ENCODE measurements at places on chromosomes 7 and 10.

- no peak for DNase-seq
These were observed 1082.6 kb upstream of the PHF14 start for GRCh38 chr7:9891056-9891455.

- DNase-seq = peak; percentile 26
These were observed 102.2 kb upstream of the ZNF438 start for GRCh38 chr10:31133792-31134310.

DNA sequence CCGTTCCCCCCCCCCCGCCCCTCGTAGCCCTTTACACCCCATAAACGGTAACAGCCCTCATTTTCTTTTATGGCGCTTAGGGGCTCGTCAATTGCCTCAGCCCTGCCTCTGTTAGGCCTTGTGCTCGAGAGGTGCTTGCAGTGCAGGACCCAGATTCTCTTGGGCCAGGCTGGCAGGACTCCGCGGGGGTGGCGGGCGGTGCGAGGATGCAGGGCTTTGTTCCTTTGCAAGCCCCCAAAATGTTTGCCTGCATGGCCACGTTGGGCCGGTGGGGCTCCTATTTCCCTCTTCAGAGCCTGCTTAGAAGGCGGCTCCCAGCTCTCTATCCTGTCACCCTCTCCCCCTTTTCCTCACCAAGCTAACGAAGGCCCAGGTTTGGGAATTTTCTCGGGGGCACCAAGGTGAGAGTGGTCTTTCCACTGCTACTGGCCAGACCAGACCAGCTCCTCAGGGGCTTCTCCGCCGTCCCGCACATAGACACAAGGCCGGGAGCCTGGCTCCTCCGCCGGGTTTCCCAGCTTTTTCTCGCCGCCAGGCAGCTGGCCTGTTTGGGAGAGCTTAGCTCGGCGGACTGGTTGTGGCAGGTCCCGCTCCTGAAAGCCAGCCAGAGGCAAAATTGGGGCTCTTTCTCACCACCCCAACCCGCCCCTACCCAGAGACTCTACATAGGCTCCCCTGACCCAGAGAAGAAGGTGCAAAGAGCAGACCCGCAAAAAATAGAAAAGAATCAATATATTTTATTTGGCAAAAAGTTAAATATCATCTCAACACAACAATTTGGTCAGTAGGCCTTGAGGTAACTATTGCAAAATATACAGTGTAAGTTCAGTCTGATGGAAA, 3.4 kb downstream of the HOXA9 start:
- DNase-seq = no peak

DNA sequence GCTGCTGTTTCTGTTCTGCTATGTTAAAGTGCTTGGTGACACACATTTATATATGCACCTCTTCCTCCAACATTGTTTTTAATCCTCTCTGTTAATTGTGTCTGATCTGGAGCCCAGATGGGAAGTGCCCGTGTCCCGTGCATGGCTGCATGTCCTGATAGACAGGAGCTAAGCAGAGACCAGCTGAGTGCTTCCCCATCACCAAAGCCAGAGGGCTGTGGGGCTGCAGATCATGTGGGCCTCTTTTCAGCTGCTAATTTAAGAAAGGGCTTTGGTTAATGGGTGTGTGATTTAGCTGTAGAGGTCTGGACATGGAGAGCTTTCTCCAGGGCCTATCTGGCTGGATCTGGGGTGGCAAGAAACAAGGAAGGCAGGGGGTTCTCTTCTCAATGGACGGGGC, 96.5 kb upstream of the NPS start:
- DNase-seq = no peak

- DNase-seq = no peak
These were observed 152.3 kb downstream of the SDK1 start for GRCh38 chr7:3453398-3453797.

DNA sequence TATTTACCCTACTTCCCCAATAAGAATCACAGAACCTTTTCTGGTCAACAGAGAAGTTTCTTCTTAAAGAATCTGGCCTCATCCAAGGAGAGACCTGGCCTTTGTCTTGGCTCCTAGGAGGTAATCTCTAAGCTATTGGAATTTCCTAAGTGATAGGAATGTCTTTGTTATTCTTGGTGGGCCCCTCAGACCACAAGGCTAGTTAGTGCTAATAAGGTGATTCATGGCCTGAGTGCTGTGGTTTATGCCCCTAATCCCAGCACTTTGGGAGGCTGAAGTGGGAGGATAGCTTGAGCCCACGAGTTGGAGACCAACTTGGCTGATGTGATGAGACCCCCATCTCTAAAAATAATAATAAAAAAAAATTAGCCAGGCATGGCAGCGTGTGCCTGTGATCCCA, 60.0 kb upstream of the CYP2C18 start:
- DNase-seq = no peak

DNA sequence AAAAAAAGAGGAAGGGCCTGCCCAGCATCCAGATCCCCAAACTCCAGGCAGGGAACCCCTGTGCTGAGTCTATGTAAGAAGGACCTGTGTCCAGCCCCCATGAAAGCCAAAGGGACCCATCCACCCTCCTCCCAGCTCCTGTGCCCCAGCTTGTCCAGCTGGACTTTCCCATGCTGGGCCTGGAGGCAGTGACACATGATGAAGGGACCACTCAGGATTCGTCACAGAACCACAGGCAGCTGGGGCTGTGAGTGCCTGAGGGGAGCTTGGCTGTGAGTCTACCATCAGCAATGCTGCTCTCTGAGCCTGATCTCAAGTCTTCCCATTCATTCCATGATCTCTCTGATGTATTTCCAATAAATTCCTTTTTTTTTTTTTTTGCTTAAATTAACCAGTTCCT, 36.2 kb upstream of the MNX1 start:
- DNase-seq = no peak

DNA sequence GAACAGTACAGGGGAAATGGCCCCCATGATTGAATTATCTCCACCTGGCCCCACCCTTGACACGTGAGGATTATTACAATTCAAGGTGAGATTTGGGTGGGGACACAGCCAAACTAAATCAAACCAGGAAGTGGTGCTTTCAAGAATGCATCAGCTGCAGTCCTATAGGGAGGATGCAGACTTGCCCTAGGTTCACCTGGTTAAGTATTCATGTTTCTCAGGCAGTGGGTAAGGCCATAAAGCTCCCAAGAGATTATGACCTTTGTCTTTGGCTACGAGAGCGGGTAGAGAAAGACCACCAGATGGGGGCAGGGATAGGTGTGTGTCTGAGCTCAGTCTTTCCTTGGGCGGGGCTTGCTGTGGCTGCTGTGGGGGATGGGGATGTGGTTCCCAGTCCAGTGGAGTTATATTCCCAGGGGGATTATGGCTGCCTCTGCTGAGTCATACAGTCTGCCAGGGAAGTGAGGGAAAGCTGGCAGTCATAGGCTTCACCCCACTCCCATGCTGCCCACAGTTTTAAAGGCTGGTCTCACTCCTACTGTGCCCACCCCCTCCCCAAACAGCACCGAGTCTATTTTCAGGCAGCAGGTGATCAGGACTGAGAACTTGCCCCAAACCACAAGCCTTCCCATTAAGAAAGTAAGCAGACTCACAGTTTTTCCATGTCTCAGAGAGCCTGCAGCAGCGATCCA, 8.4 kb upstream of the R3HCC1L start:
- DNase-seq = no peak

GRCh38 chr10:132172091-132173066, 14.4 kb upstream of the DPYSL4 start:
- DNase-seq = no peak

GRCh38 chr7:27802999-27803398, 63.0 kb downstream of the TAX1BP1 start:
- no peak for DNase-seq

DNA sequence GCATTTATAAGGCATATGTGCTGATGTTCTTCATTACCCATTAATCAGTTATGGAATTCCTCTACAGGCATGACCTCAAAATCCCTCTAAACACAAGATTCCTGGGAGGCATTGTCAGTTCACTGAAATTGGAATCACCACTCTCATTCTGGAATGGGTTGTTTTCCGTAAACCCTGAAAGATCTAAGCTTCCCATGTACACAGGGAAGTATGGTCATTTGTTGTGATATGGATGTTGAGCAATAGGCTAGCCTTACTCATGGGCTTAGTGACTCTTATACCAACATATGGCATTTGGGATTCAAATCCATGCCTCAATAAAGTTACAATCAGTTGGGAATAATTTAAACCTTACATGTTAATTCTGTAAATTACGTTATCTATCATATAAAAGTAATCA, 258.0 kb downstream of the XPNPEP1 start:
- no peak for DNase-seq

DNA sequence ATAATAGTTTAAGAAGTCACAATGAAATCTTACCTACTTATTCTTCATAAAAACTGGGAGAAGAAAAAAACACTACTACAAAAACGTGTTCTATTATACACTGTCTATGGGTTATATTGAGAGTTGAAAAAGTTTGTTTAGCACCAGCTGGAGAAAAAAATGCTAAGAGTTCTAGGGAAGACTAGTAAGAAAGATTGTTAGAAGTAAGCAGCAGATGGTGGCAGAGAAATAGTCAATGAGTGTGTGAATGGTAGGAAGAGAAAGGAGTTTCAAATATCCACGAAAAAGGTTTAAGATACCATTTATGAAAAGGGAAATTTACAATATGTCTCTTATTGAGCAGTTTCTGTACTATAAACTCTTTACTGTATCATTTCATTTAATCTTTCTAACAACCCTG, 124.7 kb downstream of the NRBF2 start:
- no peak for DNase-seq

All from GM12878 (cell line).